CD4-positive, CD25-positive, alpha-beta regulatory T cell (primary cell): ENCODE measurements at places on chromosomes 16 and 17. TPM values are rescaled to one million over a fixed set of nuclear protein-coding genes. Genes with fewer than 3 reads are reported as not detected.

GRCh38 chr16:61364990-61365389 lies 671.2 kb downstream of the CDH8 start:
- DNase-seq, result no peak

- no peak for DNase-seq
Measured at GRCh38 chr16:89050119-89050867, 43.4 kb upstream of the ACSF3 start.

- DNase-seq, result no peak
Measured at GRCh38 chr16:78275420-78275819, 176.0 kb downstream of the WWOX start.

GRCh38 chr17:41308251-41308917 lies 725 bp downstream of the KRTAP16-1 start:
- peak; percentile 98 for DNase-seq

GRCh38 chr17:79809530-79810129 lies 12.8 kb upstream of the CBX8 start:
- DNase-seq, result no peak

Gene FSCN2
- total RNA-seq, result 0.74 TPM
